HCT116 (cell line): ENCODE measurements at places on chromosomes 2 and 18. TPM values are rescaled to one million over a fixed set of nuclear protein-coding genes. Genes with fewer than 3 reads are reported as not detected.

Gene GPC1
- 79.1 TPM for total RNA-seq

Gene KIAA2012
- not detected for total RNA-seq

- no peaks in the 10 kb centered on the region for H3K27me3 ChIP-seq
- H3K27ac ChIP-seq, result no peak overlapping the region
- no peak for DNase-seq
These were observed 112.6 kb downstream of the GAREM1 start for GRCh38 chr18:32358075-32358474.

GRCh38 chr18:54303408-54303807, 34.1 kb downstream of the POLI start:
- no peaks in the 10 kb centered on the region for H3K27me3 ChIP-seq
- no peak for DNase-seq
- no peak overlapping the region for H3K4me3 ChIP-seq
- no peaks in the 10 kb centered on the region for H3K36me3 ChIP-seq
- no peaks in the 10 kb centered on the region for H3K4me1 ChIP-seq

- no peaks in the 10 kb centered on the region for H3K36me3 ChIP-seq
- H3K27ac ChIP-seq, result no peak overlapping the region
- no peaks in the 10 kb centered on the region for H3K4me1 ChIP-seq
- no peak for DNase-seq
- H3K4me3 ChIP-seq, result no peak overlapping the region
These were observed 167.6 kb downstream of the INSIG2 start for GRCh38 chr2:118255771-118256372.
